NAMALWA (cell line): ENCODE measurements at places on chromosomes 3 and 15.

DNA sequence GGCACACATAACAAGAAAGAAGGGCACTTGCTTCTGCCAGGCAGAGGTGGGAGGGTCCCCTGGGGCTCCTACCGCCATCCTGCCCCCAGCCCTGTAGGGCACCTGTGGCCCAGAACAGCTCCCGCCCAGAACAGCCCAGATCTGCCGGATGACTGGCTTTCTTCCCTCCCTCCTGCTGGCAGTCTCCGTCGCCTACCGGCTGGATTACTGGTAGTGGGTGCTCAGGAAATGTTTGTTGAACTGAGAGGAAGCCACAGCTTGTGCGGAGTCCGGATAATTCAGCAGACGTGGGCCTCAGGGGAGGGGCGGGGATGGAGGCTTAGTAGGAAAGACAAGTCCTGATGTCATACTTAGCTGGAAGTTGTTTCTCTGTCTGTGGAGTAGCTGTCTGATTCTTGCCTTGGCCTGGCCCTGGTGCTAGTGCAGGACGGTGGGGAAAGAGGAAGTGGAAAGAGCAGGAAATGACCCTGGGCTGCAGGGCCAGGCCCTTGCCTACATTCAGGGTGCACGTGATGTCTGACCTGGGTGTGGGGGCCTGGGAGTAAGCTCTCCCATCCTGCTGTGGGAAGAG is 6.7 kb downstream of the CCDC9B start:
- DNase-seq = peak; percentile 35

DNA sequence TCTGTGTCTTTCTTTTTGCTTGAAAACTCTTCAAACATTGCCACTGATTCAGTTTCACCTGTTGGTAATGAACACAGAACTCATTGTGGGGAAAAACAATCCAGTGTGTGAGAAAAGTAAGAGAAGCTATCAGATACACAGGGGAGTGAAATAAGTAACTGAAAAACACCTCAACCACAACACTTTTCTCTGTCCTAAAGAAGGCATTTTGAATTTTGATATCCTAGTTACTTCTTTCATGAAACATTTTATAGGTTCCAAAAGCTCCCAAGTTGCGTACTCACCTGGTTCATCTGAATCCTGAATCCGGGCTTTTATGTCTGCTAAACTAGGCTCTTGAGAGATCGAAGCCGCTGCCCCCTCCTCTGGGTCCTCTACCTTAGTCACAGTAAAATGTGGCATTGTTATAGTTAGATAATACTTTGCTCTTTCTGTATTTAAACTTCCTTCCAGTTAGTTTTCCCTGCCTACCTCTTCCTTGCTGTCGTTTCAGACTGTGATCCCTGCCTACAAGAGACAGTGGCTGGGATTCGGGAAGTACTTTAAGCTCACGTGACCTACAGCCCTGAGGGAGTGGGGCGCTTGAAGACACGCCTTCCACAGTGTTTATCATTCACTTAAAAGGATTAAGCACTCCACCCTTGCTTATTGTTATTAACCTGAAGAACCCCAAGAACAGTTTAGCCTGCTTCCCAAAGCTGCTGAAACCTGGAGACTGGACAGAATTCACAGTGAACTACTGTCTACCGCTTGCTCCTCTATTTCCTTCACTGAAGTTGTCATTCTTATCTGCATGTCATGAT is 19.1 kb downstream of the SLC12A6 start:
- DNase-seq = peak; percentile 58

GRCh38 chr15:25652704-25653103 is 210.4 kb downstream of the ATP10A start:
- DNase-seq = no peak

DNA sequence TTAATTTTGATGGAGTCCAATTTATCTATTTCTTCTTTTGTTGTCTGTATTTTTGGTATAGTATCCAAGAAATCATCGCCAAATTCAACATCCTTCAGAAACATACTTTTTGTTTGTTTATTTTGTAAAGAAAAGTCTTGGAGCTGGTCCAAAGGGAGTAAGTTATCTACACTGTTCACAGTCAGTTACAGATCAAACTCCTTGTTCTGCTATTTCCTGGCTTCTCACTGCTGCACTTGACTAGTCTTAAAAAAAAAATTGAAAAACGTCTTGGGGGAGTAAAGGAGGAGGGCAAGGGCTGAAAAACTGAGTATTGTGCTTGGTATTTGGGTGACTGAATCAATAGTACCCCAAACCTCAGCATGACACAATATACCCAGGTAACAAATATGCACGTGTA is 105.6 kb downstream of the NFKBIZ start:
- no peak for DNase-seq

- DNase-seq = no peak
Observed at GRCh38 chr3:50447290-50447840, 56.1 kb downstream of the CACNA2D2 start.

DNA sequence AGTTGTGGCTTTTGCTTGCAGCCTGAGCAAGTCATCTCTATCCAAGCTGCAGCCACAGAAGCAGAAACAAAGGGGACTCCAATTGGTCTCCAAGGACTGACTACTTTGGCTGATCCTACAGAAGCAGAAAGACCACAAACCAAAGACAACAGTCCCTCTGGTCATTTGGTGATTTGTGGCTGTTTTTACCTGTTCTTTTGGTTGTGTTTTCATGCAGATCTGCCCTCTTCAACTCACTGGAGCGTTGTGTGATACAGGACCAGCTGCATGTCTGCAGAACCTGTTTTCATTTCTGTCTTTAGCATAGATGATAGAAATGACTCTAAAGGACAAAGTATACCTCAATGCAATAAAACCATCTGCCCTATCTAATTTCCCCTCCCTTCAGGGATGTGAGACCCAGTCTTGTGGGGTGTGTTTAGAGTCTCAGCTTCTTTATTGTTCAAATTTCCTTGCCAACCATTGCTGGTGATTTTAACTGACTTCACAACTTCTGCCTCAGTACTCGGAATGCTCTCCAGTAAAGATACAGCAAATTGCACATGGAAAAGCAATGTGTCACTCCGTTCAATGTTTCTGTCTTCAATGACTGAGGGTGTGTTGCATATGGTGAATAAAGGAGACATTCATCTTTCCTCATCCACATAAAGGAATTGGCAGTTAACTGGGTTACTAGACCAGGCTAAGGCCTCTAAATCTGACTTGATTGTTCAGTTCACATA is 48.9 kb upstream of the SLC7A14 start:
- peak; percentile 28 for DNase-seq

DNA sequence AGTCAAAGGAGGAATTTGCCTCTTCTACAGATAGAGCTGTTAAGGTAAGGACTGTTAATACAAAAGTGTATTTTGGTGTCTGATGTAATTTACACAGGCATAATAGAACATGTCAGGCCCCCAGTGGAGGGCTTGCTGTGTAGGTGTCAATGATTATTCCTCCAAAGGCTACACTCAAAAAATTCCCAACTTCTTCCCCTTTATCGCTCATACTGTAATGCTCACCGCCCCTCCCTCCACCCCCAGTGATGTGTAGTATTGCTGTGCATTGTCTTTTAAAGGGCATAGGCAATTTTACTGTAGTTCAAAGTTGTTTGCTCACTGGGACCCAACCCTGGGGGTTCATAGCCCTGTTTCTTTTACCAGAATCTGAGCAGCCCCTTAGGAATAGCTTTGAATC is 32.2 kb downstream of the NSUN3 start:
- no peak for DNase-seq

DNA sequence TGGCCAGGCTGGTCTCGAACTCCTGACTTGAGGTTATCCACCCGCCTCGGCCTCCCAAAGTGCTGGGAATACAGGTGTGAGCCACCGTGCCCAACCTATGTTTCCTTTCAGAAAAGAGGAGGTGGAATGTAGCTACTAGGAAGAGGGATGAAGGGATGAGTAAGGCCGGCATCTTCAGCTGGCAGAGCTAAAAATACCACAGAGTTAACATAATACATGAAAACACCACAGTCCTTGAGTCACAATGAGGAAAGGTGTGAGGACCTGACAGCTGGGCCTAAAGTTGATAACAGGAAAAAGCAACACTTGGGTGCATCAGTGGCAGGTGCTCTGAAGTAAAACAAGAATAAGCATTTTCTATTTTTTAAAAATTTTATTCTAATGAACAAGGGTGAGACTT is 392.2 kb downstream of the DIPK2A start:
- no peak for DNase-seq

- no peak for DNase-seq
Observed at GRCh38 chr15:70795311-70795665, 31.9 kb upstream of the UACA start.

DNA sequence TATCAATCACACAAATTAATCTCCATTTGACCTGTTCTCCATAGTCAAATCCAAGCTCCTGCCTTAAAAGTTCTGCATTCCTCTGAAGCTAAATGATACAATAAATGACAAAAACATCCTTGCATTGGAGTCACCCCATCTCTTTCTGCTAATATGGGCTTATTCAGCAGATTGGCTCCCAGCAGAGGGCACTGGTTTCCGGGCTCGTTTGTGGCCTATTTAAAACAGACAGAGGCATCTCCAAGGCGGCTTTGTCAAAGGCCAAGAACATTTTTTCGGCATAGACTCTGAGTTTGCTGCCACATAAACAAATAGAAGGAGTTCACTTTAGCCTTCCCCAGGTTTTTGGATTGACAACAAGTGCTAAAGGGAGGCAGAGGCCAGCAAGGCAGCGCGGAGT is 204.4 kb upstream of the RASGRP1 start:
- DNase-seq = peak; percentile 22

- DNase-seq = no peak
Observed at GRCh38 chr15:36884936-36885635, 215.3 kb downstream of the MEIS2 start.

- DNase-seq = no peak
Observed at GRCh38 chr15:85897895-85898717, 103.4 kb upstream of the KLHL25 start.

GRCh38 chr3:115418583-115418982 is 204.7 kb upstream of the GAP43 start:
- DNase-seq = peak; percentile 21

GRCh38 chr3:141412087-141412935 is 44.0 kb downstream of the ZBTB38 start:
- peak; percentile 35 for DNase-seq

GRCh38 chr15:76336254-76337058 is at the start of gene ISL2:
Gene ISL2, plus strand, starts transcription at chr15:76336773. Its CDS starts 111 bp downstream, at chr15:76336884.
- DNase-seq = peak; percentile 90

- no peak for DNase-seq
Observed at GRCh38 chr3:186421946-186422345, 59.9 kb upstream of the DGKG start.

GRCh38 chr3:83150896-83151295 is 1389.5 kb upstream of the GBE1 start:
- no peak for DNase-seq

GRCh38 chr3:3212781-3213440 is 33.4 kb upstream of the CRBN start:
- DNase-seq = no peak

- DNase-seq = no peak
Observed at GRCh38 chr3:182895513-182896112, 84.7 kb downstream of the DCUN1D1 start.
